ENCODE measurements at places on chromosomes 11 and 22.
A peak's percentile ranks its signal among the peaks of the same experiment; 100 is the strongest.

- peak; percentile 99 for DNase-seq
Observed at GRCh38 chr11:86244063-86244521, 461 bp upstream of the EED start.

- no peak for DNase-seq
Observed at GRCh38 chr22:37497062-37497599, 10.9 kb upstream of the MFNG start.

DNA sequence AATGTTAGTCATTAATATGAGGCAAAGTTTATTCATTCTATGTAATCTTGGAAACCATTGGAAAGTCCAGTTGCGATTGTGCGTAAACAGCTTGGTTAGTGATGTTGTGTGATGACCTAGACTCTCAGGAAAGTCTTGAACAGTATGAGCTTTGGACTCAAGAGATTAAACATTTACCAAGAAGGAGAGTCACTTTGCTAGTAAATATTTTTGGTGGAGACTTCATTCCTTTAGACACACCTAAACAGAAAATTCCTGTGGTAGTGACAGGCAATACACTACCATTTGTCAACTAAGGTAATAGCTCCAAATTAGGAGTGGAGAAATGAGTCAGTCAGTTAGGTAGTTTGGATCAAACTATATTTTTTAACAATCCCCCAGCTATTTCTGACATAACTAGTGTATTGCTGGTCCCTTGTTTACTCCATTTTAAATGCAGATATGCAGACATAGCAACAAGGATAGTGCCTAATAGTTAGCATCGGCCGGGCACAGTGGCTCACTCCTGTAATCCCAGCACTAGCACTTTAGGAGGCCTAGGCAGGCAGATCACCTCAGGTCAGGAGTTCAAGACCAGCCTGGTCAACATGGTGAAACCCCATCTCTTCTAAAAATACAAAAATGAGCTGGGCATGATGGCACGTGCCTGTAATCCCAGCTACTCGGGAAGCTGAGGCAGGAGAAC, 89.3 kb downstream of the ARHGAP42 start:
- DNase-seq = peak; percentile 12

GRCh38 chr22:38080850-38081635, 2.9 kb downstream of the SLC16A8 start:
- DNase-seq = peak; percentile 70

DNA sequence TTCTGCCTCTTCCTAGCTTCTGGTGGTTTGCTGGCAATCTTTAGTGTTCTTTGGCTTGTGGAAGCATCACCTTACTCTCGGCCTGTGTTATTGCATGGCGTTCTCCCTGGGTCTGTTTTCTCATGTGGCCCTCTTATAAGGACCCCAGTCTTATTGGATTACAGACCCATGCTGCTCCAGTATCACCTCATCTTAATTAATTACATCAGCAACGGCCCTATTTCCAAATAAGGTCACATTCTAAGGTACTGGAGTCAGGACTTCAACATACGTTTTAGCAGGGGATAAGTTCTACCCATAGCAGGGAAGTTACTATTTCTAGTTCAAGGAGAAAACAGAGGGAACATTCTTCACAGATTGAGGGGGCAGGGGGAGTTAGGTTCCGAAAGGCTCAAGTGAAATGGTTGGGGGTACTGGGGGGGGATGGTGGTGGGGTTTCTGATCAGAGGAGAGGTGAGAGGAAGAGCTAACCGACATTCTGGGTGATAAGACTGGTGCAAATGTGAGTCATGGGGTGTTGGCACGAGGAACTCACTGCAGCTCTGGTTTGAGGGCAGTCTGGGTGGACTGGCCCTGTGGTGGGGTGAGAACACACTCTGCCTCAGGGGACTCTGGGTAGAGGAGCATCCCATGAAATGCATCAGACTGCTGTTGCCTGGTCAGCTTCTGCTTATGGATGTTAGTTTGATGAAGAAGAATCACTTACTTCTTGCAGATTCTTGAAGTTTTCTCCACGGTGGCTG, 51.5 kb upstream of the ZBED5 start:
- DNase-seq = no peak

- no peak for DNase-seq
Observed at GRCh38 chr22:21904250-21904789, 36.9 kb upstream of the MAPK1 start.

GRCh38 chr11:44426958-44427357, 117.0 kb upstream of the ALX4 start:
- no peak for DNase-seq

GRCh38 chr22:40122792-40123191, 54.9 kb upstream of the TNRC6B start:
- no peak for DNase-seq

Data from DMS53 (cell line).